ENCODE measurements at places on chromosomes 1 and 21.

- no peak for DNase-seq
These were observed 80.5 kb upstream of the VAV3 start for GRCh38 chr1:108045460-108045859.

- DNase-seq, result no peak
These were observed 636 bp upstream of the YRDC start for GRCh38 chr1:37808369-37809319.

DNA sequence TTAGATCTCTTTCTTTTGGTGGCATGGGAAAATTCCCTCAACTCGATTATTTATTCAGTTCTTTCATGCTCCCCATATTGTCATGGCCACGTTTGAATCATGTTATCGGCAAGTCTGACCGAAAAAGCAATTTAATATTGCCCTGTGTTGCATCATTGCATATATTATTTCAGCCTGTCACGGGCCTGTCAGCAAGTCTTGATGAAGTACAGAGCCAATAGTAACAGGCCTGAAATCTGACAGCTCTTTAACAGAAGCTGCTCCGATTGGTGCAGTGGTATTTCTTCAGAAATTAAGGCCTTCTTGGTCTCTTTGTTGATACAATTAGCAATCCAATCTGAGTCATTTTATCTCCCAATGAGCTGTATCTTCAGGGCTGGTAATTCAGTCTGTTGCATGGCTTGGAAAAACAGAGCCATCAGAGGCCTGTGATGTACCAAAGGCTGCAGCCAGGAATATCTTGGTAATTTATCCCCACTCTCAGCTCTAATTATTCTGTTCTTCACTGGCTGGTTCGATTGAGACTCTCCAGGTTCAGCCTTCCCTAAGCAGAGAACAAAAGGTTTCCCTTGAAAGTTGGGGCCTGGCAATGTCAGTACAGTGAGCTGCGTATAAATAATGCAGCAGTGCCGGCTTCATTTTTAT, 149.5 kb downstream of the FGGY start:
- no peak for DNase-seq

DNA sequence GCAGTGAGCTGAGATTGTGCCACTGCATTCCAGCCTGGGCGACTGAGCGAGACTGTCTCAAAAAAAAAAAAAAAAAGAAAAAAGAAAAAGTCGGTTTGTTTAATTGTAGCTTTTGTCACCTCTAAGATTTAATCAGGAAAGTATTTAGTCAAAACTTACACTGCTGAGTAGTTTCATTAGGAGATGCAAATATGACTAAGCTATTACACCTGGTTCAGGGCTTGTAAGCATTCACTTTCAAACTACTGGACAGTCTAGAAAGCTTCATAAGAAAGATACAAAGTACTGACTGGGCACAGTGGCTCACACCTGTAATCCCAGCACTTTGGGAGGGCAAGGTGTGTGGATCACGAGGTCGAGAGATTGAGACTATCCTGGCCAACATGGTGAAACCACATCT, 75.9 kb upstream of the CACYBP start:
- DNase-seq, result no peak

- no peak for DNase-seq
These were observed 67.4 kb upstream of the STUM start for GRCh38 chr1:226481133-226481532.

Data from NCI-H1048 (cell line).